ENCODE measurements at places on chromosomes 5 and 9.

GRCh38 chr9:87781331-87781730 is 55.4 kb downstream of the CTSL start:
- DNase-seq = no peak

- DNase-seq = peak; percentile 24
Measured at GRCh38 chr5:310941-311434, 10.5 kb upstream of the AHRR start.

DNA sequence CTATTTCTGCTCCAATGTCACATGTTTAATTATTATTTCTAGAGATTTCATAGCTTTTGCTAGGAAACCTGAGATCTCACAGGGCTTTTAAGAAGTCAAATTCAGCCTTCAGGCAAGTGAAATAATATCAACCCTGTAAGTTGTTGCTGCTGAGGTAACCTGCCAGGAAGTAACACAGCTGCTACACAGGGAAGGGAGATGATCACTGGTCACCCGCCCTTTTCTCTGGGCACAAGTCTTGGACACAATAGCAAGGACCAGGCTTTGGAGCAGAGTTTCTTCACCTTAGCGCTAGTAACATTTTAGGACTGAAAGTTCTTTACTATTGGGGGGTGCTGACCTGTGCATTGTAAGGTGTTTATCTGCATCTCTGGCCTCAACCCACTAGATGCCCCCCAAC is 50.1 kb downstream of the PTTG1 start:
- no peak for DNase-seq

- DNase-seq = peak; percentile 58
Measured at GRCh38 chr5:140220032-140220697, 45.2 kb downstream of the CYSTM1 start.

DNA sequence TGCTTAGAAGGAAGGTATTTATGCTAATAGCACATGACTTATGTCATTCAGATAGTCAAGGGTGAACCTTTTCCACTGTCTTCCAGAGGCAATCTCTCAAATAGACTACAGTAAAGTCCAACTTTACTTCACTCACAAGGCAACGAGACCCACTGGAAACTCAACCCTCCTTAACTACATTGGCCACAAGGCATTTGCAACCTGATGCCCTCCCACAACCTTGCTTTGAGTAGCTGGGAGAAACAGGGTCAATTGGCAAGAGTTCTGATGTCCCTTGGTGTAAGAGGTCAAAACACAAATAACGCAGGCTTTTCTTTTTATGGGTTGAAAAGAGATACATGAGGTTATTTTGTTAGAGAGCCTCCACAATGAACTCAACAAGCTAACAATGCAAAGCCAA is 6.1 kb downstream of the GAS1 start:
- no peak for DNase-seq

- DNase-seq = no peak
Measured at GRCh38 chr5:40577718-40578117, 102.0 kb upstream of the PTGER4 start.

- no peak for DNase-seq
Measured at GRCh38 chr5:97102010-97102470, 40.4 kb downstream of the LIX1 start.

DNA sequence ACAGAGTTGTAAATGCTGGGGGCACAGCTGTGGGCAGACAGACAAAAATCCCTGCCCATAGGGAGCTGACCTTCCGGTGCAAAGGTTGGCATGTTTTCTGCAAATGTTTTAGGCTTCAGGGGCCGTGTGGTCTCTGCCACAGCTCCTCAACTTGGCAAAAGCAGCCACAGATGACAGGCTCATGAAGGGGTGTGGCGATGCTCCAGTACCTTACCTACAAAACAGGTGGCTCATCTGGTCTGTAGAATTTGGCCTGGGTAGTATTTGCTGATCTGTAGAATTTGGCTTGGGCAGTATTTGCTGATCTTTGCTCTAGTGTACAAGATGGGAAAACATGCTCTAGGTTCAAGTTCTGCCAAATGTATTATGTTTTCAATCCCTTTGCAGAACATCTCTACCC is 283.9 kb downstream of the GADD45G start:
- no peak for DNase-seq

GRCh38 chr9:71685988-71686387 is 82.3 kb downstream of the CEMIP2 start:
- DNase-seq = no peak

- peak; percentile 79 for DNase-seq
Measured at GRCh38 chr9:82271106-82271561, 282.6 kb downstream of the SPATA31D1 start.

GRCh38 chr9:94817291-94818177 is 91.0 kb downstream of the AOPEP start:
- peak; percentile 49 for DNase-seq

GRCh38 chr9:127987103-127987614 is 6.4 kb upstream of the EEIG1 start:
- peak; percentile 41 for DNase-seq

DNA sequence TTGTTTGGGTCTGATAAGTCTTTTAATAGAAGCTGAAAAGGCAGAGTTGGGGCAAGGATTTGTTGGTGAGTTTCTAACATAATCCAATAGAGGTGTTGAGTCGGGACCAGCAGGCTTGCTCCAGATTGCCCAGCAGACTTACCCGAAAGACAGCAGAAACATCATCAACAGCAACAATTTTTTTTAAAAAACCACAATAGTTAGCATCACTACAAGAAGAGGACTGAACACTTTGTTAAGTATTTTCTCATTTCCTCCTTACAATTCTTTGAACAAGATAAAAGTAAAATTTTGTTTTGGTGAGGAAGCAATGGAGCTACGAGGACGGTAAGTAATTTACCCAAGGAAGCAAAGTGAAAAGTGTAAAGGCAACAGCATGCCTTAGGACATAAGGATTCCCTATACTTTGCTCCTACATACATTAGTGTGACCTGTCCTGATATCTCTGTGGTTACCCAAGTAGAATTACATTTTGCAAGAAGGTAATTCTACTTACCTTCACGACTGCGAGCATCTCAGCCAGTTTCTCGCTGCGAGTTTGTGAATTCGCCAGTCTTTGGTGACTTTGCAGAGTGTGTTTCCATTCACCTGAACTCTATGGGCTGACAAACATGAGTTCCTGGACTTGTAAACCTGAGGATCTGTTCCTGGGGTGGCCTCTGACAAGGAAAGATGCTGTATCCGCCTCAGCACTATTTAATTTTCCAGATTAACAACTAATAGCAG is 13.2 kb downstream of the ITK start:
- no peak for DNase-seq
